ENCODE measurements at places on chromosomes 2 and 18. TPM values are rescaled to one million over a fixed set of nuclear protein-coding genes. Genes with fewer than 3 reads are reported as not detected.

DNA sequence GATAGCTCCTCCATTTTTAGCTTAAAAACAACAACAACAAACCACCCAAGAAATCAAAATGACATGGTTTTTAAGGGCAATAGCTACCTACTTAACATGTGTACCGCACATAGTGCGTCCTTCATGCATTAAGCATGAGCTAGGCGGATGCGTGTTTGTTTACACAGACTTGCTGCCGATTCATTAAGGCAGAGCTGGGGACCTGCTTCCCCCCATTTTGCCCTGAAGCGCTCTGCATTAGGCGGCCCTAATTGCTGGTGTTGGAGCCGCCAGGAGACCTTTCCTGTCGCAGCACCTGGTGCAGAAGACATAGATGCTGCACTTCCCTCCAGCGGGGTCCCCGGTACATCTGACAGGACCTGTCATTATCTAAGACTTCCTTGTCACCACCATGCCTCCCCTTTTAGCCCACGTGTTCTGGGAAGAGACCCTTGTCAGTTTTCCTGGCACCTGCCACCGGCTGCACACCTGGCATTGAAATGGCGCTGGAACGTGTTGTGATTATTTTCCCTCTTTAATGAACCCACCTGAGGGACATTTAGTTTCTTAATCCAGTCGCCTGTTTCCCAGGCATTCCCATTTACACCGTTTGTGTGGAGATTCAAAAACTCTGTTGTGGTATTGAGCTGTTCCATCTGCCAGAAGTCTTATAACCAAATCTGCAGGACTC, 261.1 kb upstream of the RAB12 start:
- no peak for DNase-seq

- DNase-seq, result no peak
Observed at GRCh38 chr18:54948350-54948837, 10.9 kb downstream of the CCDC68 start.

DNA sequence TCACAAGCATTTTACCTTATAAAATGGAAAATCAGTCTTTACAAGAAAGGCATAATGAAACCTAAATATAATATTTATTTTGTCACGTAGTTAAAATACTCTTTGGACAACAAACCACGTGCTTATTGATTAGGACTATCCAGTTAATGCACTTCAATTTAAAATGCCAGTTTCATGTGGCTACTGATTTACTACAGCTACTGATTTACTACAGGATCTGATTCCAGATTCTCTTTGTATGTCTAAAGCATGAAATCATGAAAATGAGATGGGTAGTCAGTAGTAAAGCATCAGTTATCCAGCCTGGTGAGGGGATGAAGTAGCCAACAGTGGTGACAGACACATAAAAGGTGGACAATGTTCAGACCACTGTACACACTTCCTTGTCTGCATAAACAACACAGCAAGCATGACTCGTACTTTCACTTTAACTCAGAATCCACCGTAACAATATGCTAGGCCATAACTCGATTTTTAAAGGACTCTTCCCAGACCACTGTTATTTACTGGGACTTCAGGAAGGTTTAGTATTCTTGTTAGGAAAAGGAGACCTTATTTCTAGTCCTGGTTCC, 24.9 kb downstream of the ACAA2 start:
- peak; percentile 66 for DNase-seq

DNA sequence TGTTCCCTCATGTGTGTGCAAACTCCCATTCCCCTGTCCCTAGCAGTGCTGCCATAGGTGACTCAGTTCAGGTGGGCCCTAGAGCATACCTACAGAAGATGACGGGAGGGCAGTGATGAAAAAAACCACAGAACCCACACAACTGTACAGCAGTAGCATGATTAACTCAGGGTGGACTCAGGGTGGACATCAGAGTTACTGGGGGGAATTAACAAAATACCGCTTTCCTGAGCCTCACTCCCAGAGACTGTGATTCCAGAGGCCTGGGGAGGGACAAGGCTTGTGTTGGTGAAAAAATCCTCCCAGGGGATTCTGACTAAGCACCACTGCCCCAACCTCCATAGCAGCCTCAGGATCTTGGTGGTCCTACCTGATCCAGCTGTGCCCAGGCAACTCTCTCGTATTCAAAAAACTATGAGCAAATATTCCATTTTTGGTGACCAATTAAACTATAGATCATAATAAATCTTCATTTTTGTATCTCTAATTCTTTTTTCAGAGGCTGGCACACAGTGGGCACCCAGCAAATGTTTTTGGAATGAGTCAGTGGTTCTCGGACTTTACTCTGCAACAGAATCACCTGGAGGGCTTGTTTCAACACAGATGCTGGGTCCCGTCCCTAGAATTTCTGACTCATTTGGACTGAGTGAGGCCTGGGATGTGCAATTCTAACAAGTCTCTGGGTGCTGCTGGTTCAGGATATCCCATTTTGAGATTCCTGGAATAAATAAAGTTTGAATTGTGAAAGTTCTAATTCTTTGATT, 84.1 kb upstream of the NABP1 start:
- DNase-seq, result no peak

DNA sequence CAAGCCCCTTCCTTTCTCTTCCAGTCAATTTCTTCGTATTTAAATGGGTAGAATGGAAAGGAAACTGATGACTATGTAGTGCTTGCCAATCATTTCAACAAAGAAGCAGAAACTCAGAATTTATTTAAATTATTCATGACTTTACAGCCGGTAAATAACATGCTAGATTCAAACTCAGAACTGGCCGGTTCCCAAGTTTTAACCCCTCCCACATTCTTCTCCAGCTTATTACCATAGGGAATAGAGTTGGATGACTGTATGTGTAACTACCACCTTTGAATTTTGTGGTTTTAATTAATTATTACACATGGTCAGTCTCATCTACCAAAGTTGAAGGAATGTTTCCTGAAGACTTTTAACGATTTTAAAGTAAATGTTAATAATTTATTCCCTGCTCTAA, 819.3 kb upstream of the LRATD1 start:
- DNase-seq, result no peak

- DNase-seq, result no peak
Observed at GRCh38 chr2:98334439-98335078, 11.7 kb upstream of the CNGA3 start.

GRCh38 chr2:119487434-119488244, 36.6 kb downstream of the SCTR start:
- no peak for DNase-seq

GRCh38 chr2:107992069-107992468, 5.7 kb downstream of the SLC5A7 start:
- DNase-seq, result no peak

DNA sequence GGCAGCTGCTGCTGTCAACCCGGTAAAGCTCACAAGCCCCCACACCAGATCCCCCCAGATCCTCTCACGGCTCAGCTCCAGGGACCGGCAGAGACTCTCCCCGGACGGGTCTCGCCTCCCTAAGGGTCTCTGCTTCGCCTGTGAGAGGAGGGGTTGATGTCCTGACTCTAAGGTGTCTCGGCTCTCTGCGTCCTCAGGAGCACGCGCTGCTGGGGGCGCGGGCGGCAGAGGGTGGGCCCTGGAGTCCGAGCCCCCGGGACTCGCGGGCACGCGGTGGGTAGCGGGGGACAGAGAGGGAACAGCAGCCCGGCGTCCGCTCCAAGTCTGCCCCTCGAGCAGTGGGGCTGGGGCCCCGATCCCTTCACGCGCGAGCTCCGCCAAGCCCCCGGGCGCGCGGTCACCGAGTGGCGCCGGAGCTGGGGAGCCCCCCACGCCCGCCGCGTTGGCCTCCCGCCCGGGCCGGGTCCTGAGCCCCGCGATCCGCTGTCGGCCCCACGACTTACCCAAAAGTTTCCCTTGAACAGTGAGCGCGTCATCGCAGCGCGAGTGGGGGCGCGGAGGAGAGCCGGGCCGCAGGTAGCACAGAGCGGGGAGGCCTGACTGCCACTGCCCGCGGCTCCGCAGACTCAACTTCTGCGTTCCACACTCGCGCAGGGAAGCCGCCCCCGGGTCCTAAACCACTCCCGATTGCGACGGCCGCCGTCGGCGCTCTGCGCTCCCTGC, at the start of gene PSTPIP2:
Gene PSTPIP2 (minus strand): TSS at position 608 of the 723 bp plus-strand sequence. CDS start 72 bp downstream, at position 536.
- DNase-seq, result peak; percentile 89

The WDR7 gene
- 26.0 TPM for total RNA-seq

The GCG gene
- total RNA-seq, result not detected

The NOL4 gene
- not detected for total RNA-seq

Measured in activated CD4-positive, alpha-beta T cell treated with anti-CD3 and anti-CD28 coated beads, Interleukin-2, amount 10 ng/mL, durations not matched to agents 24 days and 14 days (primary cell).